Hippocampal formation (tissue), 2 donors: ENCODE measurements at places on chromosomes 7 and 10.

GRCh38 chr10:126851414-126852108 lies 53.7 kb upstream of the DOCK1 start:
- DNase-seq, result no peak

- DNase-seq, result no peak
These were observed 12.8 kb upstream of the MMP21 start for GRCh38 chr10:125788156-125789034.

GRCh38 chr10:131009791-131010190 lies 301.7 kb downstream of the TCERG1L start:
- no peak for DNase-seq

DNA sequence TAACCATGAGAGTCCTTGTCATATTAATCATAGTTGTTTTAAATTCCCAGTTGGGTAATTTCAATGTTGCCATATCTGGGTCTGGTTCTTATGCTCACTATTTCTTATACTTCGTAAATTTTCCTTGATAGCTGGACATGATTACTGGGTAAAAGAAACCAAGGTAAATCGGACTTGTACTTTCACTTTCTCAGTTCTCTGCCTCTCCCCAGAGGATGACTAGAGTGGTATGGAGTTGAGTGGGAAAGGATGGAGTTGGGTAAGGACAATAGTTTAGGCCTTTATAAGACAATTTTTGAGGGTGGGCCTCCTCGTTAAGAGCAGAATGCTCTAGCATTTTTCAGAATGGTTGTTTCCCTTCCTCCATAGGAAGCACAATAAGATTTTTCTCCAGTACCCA lies 106.1 kb downstream of the CRPPA start:
- DNase-seq, result no peak

- no peak for DNase-seq
These were observed 435.2 kb upstream of the SEMA3A start for GRCh38 chr7:84629640-84630318.

GRCh38 chr7:34296663-34297062 lies 361.4 kb upstream of the NPSR1 start:
- DNase-seq, result no peak

GRCh38 chr10:97875391-97875790 lies 25.7 kb downstream of the GOLGA7B start:
- DNase-seq, result no peak

GRCh38 chr10:129386415-129387257 lies 80.4 kb upstream of the MGMT start:
- no peak for DNase-seq
